Calu3 (cell line): ENCODE measurements at places on chromosomes 12 and 14. TPM values are rescaled to one million over a fixed set of nuclear protein-coding genes. Genes with fewer than 3 reads are reported as not detected.

DNA sequence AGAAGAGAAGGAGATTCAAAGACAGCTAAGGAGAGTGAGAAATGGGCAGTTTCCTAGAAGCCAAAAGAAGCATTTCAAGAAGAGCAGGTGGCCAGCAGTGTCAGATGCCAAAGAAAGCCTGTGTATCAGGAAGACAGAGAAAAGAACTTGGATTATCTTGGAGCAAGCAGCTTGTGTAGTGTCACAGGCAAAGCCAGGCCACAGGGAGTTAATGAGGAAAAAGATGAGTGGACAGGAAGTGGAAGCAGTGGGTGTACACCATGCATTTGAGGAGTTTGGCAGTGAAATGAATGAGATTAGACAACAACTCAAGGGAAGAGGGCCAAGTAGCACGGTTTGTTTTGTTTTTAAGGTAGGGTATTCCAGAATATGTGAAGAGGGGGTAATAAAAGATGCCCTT, 5.6 kb upstream of the MYH7 start:
- DNase-seq: no peak

ADAMTS20 gene
- total RNA-seq: not detected in 2 replicates

GRCh38 chr14:54085232-54085761, 128.7 kb upstream of the BMP4 start:
- no peak for DNase-seq

DNA sequence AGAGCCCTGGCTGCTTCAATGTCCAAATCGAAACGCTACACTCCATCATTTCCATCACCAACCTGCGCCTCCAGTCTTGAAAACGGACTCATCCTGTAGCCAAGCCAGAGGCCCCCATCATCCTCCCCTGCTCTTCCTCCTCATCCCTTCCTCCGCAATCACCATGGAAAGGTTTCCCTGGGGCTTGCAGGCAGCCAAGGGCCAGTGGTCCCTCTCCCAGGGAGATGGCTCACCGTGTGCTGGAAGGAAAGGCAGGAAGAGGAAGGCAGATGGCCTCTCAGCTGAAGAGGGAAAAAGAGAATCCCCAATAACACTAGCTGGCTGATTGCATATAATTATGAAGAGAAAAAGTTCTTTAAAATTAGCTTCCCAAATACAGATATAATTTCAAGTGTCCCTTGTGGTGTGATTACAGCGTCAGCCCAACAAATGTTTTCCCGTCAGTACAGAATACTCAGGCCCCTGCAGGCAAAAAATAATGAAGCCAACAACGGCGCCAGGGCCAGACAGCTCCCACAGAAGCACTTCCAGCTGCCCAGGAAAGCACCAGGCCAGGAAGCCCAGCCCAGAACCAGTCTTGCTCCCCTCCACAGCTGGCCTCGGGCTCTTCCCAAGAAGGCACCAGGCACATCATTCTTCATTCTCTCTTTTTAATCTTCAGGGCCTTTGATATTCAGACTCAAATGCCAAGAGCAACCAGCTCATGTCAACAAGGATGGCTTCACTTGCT, 24.7 kb downstream of the ITPK1 start:
- no peak for DNase-seq

GRCh38 chr12:9365296-9365695, 157.1 kb upstream of the PZP start:
- DNase-seq: no peak

CLEC9A gene
- total RNA-seq: not detected in 2 replicates
